ENCODE measurements at places on chromosomes 16 and 17. TPM values are rescaled to one million over a fixed set of nuclear protein-coding genes. Genes with fewer than 3 reads are reported as not detected.
A peak's percentile ranks its signal among the peaks of the same experiment; 100 is the strongest.

- no peak for ATAC-seq
Observed at GRCh38 chr17:56735842-56736241, 97.9 kb downstream of the C17orf67 start.

DNA sequence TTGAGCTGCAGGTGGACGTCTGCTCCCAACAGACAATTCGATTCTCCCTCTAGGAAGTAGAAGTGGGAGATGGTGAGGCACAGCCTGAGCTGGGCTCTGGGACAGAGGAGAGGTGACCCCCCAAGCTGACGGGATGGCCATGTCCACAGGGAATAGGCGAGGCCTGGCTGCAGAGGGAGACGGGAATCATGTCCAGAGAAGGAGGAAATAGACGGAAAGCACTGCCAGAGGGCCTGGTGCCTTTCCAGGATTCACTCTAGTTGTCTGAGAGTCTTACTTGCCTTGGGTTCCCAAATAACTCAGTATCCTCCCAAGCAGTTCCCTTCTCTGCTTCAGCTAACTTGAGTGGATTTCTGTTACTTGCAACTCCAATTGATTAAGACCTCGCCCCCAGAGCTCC lies 4.3 kb upstream of the CRISPLD2 start:
- no peak for ATAC-seq

GRCh38 chr16:565419-566330 lies 1.1 kb upstream of the NHLRC4 start:
- no peak for ATAC-seq

GRCh38 chr17:36525888-36526287 lies 8.8 kb downstream of the MYO19 start:
- no peak for ATAC-seq

GRCh38 chr17:819251-819650 lies 37.1 kb downstream of the MRM3 start:
- no peak for ATAC-seq

DNA sequence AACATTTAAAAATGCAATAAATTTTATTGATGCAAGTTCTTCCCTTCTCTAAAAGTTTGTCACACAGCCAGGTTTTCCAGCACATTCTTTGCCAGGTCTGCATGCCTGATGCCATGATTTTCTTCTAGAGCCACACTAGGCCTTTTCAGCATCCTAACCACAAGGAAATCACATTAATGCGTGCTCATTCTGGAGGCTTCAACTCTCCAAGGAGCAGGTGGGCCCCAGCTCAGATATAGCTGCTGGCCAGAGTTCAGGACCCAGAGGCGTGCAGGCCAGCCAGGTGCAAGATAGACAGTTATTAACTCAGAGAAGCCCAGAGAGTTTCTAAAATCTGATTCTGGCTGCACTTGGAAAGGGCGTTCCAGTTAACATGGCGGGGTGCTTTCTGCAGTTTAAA lies 124.5 kb upstream of the MAF start:
- no peak for ATAC-seq

GRCh38 chr16:1108299-1109252 lies 12.5 kb upstream of the C1QTNF8 start:
- ATAC-seq: no peak

DNA sequence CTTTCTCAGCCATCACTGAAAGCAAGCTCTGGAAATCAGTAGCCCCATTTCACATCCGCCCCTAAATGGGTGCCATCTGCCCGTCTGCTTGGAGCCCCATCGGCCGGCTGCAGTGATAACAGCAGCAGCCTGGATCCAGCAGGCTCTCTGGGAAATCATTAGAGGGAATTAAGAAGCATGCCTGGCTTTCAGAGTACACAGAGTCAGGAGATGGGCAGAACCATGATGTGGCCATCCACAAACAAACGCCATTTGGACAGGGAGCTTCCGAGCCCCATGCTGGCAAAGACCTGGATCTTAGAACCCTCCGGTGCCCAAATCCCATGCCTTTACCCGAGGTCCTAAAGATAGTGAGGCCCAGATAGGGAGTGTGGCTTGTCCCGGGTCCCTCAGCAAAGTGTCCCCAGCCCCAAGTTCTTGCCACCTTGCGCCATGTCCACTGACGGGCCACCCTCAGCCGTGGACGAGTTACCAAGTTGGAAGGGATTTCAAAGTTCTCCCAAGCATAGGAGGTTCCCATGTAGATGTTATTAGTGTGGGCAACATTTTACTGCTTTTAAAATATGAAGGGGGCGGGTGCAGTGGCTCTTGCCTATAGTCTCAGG lies 1.0 kb upstream of the LITAF start:
- no peak for ATAC-seq

DNA sequence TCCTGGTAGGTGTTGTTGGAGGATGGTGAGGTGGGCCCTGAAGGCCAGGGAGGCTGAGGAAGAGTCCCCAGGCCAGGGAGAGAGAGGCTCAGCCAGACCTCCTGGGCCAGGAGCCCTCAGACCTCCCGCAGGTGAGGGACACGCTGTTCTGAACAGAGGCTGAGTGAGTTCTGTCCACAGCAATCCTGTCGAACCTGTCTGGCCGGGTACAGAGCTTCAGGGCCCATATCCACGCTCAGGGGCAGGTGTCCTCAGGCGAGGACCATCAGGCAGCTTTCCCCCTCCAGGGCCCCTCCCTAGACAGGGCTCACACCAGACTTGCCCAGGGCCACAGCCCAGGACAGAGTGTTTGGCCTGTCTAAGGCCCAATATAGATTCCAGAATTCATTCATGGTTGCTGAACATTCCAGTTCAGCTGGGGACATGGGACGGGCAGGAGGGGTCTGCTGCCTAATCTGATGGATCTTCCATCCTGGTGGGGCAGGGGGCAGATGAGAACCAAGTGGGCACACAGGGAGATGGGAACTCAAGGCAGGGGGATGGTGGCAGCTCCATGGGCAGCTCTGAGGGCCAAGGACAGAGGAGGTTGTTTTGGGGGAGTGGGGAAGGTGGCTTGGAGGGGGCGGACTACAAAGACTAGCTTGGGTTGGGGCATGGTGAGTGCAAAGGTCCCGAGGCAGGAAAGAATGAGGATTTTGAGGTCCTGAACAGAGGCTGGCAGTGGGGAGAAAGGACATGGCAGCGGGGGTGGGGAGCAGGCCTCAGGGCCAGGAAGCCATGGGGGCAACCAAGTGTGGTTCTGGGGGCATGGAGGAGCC lies 23.4 kb upstream of the MPRIP start:
- no peak for ATAC-seq

GRCh38 chr17:57909551-57909950 lies 45.7 kb downstream of the CUEDC1 start:
- no peak for ATAC-seq

DNA sequence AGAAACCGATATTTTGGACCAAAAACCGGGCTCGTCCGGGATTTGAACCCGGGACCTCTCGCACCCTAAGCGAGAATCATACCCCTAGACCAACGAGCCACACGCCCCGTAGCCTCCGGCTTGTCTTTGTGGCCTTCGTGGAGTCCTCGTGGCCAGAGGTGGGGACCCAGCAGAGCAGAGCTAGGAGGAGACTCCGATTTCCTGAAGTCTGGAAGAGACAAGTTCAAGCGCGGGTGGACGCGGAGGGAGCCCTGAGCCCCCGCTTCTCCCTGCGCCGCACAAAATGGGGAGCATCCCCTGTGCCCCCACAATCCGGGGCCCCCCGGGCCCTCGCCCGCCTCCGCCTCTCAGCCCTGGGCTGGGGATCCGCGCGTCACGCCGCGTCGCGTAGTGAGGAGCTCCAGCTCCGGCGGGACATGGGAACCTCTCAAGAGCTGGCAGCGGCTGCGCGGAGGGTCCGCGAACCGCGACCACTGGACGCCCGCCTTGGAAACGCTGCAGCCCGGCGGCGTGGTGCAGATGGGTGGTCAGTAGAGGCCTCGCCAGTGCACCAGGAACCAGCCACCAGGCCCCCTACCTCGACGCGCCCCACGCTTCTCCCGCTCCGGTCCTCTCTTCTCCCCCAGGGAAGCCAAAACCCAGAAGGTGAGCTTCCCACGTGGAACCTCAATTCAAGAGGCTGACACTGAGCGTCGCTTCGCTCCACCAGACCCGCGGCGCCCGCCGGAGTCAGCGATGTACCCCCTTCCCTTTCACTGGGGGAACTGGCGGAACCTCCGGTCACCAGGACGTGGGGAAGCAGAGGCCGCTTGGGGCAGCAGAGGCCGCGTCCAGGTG lies 5.2 kb upstream of the OR1F1 start:
- ATAC-seq: peak; percentile 60

- ATAC-seq: peak; percentile 17
Observed at GRCh38 chr17:82751171-82751570, 694 bp upstream of the TBCD start.

DNA sequence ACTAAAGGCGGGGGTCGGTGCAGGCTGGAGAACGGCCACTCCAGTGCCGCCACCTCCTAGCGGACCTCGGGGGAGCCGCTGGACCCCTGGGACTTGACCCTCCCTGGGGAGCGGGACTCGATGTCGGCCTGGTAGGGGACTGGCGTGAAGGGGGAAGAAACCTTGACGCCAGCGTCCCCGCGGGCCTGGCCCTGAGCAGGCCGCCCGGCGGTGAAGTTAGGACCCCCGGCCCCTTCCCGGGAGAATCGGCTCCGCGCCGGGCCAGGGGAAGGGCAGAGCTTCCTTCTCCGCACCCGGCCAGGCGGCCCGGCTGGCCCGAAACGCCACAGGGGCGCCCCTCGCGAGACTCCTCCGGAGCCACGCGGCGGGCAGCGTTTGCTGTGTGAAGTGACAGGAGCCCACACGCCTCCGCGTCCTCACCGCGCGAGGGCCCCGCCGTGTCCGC lies 389 bp downstream of the DUS1L start:
- ATAC-seq: peak; percentile 59

DNA sequence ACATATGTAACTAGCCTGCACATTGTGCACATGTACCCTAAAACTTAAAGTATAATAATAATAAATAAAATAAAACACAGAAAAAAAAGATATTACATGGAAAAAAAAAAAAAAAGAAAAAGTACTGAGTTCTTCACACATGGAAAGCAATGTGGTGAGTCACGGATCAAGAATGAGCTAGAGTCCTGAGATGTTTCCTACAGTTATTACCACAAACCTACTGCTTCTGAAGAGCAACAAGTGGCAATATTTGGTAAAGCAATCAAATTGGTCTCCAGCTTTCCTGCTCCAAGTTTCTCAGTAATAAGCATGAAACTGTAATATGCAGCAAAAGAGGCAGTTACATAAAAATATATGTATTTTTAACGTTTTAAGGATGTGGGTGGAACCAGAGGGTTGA lies 223.3 kb upstream of the SALL1 start:
- ATAC-seq: no peak

GRCh38 chr16:57279780-57280638 lies 4.5 kb downstream of the PLLP start:
- ATAC-seq: no peak

GRCh38 chr17:61409301-61410112 lies 9.9 kb downstream of the TBX2 start:
- no peak for ATAC-seq

Gene GSDMA
- 1.1 TPM for total RNA-seq

Gene NETO2
- 67.0 TPM for total RNA-seq

Gene KRTAP4-4
- total RNA-seq: not detected

Gene SEC14L5
- total RNA-seq: 1.0 TPM

Gene IRX6
- not detected for total RNA-seq

Gene TEKT5
- total RNA-seq: 2.4 TPM

Gene MT4
- not detected for total RNA-seq

All from activated T-helper 17 cell treated with anti-CD3 and anti-CD28 coated beads, Interleukin-2, amount 50 U/mL, for 72 hours (primary cell).